Sigmoid colon (tissue), 7 donors: ENCODE measurements at places on chromosomes 3 and 15. TPM values are rescaled to one million over a fixed set of nuclear protein-coding genes. Genes with fewer than 3 reads are reported as not detected.

DNA sequence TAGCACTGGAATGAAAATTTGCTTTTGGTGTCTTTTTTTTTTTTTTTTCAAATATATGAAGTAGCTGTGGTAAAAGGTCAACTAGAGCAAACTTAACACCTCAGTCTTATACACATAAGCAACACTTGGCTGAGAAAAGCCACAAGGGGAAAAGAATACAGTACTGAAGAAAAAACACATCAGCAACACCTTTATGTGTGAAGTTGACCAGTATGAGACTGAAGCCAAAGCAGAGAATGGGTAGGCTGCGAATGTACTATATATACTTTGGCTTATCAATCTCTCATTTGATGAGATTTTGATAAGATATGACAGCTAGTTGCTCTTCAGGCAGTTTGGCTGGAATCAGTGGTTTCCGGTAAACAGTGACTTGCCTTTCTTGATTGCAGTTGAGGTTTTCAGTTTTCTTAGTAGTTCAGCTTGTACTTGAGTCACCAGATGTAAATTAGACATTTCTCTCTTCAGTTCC, 22.0 kb upstream of the ZCWPW2 start:
- DNase-seq, result no peak

The GOLGA6L10 gene
- 3.0 TPM for total RNA-seq

- no peak for DNase-seq
Measured at GRCh38 chr3:160709477-160710182, 32.7 kb downstream of the ARL14 start.

DNA sequence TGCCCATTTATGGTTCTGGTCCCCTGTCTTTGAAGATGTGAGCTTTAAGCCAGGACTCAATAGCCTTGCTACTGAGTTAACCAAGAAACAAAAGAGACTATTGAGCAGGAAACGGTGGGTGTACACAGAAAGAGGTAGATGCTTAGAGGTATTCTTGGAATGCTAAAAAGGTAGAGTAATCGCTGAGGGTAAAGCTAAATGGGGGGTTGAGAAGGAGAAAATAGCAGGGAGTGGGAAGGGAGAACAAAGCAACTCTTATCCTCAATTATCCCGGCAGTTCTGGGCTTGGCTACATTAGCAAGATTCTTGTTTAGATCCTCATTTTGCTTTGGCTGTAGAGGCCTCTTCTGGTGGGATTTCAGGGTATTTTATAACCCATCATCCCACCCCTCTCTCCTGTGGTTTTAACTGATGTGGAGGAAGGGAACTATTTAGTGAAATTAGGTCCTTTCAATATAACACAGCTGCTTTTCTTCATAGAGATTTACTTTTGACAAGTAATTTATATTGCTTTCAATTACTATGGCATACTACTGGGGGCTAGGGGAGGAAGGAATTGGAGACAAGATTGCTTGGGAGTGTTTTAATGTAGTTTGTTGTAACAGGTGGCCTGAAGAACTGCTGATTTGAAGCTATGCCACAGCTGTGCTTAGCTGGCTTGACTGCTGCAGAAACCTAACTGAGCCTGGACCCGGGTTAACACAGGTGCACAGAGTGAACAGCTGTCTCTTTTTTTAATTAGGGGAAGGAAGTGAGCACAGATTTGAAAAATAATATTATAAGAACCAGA, 234.3 kb upstream of the CCDC54 start:
- no peak for DNase-seq
